ENCODE measurements at places on chromosomes 5 and 9.

GRCh38 chr5:68762201-68762600 lies 331.6 kb upstream of the SLC30A5 start:
- no peak for DNase-seq

DNA sequence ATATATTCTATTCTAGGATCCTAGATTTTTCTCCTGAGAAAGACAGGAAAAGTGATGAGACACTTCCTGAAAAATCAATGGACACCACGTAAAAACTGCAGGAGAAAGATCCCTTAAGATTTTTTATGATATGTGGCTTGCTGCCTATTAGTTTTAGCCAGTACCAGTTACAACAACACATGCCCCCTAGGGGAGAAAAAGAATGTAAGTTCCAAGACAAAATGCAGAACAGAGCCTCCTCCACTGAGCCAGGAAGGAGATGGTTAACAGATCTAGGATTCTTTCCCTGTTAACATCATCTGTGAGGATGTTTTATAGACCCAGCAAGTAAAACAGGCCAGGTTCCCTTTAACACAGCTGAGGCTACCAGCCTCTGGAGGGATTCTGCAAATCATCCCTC lies 574.7 kb downstream of the TLE4 start:
- DNase-seq: no peak

- no peak for DNase-seq
Measured at GRCh38 chr5:55146080-55146479, 13.9 kb upstream of the GPX8 start.

GRCh38 chr9:115966660-115967059 lies 186.9 kb upstream of the PAPPA start:
- no peak for DNase-seq

DNA sequence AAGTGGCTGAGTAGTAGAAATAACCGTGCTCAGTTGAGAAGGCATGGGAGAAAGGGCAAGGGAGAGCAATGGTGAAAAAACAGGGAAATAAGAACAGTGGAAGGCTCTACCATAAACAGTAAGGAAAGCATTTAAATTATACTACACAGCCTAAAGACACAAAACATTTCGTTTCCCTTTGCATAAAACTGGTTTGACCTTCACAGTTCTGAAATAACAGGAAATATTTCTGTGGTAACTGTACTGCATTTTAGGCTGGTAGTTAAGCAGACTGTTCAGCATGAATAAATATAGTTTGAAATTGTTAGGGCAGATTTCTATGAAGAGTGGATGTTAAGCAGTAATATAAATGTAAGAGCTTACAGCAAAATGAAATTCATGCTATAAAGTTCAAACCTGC lies 147.5 kb downstream of the CSNK1G3 start:
- no peak for DNase-seq

GRCh38 chr5:112637343-112637742 lies 100.3 kb upstream of the APC start:
- no peak for DNase-seq

- no peak for DNase-seq
Measured at GRCh38 chr5:178432421-178433272, 157.5 kb downstream of the COL23A1 start.

DNA sequence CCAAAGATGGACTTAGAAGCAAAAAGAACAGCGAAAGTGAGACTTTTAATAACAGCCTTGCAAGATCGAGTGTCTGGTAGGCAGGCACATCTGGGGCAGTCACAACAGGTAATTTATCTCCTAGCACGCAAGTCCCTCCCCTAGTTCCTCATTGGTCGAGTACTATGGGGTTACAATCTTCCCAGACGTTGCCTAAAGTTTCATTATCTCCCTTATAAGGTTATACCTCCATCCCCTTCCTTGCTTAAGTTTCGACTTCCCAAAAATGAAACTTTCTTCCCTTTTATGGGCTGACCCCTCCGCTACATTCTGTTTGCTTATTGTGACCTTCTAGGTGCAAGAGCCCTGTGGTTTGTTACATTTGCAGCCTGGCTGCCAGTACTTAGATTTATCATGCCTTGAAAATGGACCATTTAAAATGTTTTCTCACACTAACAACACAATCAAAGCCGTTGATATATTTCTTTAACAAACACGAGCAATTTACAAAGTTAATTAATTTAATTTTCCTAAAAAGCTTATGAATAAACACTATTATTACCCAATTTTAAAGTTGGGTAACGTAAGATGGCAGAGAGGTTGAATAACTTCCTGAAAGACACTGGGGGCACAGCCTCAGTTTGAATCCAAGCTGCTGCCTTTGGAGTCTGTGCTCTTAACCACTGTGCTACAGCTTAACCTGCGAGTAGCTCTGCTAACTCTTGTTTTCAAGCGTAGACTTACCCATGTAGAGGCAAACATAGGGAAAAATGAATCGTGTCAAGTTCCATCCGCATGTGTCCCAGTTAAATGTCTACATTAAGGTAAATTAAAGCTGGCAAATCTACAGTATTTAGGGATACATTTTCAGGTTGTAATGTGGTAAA lies 91.7 kb downstream of the EDIL3 start:
- DNase-seq: no peak

- DNase-seq: no peak
Measured at GRCh38 chr5:36723912-36724311, 117.5 kb downstream of the SLC1A3 start.

DNA sequence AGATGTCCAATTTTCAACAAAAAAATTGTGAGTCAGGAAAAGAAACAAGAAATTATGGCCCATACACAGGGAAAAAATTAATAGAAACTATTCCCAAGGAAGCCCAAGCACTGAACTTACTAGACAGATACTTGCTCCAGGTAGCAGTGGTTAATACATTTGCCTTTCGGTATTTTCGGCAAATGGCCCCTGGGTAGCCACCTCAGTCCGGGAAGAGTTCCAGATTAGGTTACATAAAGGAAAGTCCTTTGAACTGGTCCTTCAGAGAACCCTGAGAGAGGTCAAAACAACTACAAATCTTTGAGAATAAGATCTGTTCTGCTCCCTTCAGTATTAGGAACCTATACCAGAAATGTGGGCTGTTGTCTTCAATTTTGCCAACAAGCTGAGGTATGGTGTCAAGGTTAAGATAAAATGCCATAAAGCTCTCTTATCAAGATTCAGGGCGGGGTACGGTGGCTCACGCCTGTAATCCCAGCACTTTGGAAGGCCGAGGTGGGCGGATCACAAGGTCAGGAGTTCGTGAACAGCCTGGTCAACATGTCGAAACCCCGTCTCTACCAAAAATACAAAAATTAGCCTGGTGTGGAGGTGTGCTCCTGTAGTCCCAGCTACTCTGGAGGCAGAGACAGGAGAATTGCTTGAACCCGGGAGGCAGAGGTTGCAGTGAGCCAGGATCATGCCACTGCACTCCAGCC lies 343.4 kb downstream of the CWC27 start:
- DNase-seq: no peak

GRCh38 chr9:8760000-8760767 lies 960.6 kb upstream of the DMAC1 start:
- DNase-seq: no peak

DNA sequence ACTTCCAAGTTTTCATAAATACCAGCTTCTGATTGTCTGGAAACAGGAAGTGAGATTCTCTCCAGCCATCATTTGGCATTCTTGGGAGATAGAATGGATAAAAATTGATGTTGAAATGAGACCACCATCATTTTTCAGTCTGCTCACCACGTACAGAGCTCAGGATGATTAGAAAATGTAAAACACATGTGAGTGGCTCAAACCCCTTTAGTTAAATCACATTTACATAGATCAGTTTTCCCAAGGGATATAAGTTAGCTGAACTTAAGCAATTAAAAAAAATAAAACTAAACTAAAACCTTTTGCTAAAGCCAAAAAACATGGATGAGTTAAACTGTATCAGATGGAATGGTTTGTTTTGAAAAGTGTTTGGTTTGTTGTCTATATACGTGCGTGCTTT lies 37.1 kb upstream of the GDNF start:
- DNase-seq: no peak

GRCh38 chr9:976943-977837 lies 735 bp downstream of the DMRT3 start:
- peak; percentile 37 for DNase-seq

DNA sequence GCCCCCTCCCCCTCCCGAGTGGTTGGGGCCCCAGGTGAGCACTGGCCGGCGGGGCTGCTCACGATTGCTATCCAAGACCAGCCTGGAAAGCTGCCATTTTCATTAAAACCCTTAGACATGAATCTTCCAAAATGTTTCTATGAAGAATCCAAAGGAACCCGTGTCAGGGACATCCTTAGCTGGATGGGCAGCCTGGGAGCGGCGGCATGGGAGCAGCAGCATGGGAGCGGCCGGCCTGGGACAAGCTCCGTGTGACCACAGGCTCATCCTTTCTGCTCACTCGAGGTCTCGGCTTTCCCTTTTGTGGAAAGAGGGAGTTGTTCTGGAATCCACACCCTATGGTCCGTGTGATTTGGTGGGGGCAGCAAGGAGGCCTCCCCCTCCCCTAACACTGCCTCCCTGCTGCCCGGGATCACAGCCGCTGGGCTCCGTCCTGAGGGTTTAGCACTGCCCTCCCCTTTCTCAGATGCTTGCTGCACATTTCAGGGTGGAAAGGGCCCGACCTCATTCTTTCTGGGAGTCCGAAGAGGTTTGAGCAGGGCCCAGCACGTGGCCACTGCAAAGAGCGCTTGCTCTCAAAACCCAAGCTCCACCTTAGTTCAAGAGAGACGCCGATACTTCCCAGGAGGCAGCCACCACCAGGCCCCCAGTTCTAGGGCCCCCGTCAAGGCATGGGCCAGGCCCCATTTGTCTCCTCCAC lies 127.7 kb downstream of the RXRA start:
- no peak for DNase-seq

DNA sequence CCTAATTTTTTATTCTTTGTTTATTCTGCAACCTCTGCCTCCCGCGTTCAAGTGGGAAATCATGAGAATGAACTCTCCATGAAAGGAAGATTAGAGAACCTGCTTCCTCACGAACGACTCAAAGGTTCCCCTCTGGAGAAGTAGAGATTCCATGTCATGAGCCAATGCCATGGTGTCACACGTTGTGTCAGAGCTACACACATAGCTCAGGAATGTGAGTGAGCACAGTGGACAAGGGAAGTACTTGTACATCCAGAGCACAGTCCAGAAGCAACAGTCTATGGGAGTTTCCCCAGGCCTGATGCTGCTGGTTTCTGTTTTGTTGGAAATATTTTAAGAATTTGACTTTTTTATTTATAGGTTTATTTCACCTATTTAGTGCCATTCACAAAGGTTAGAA lies 26.8 kb upstream of the PPP2CA start:
- no peak for DNase-seq

- DNase-seq: no peak
Measured at GRCh38 chr9:97636903-97637302, 3.3 kb downstream of the NCBP1 start.

DNA sequence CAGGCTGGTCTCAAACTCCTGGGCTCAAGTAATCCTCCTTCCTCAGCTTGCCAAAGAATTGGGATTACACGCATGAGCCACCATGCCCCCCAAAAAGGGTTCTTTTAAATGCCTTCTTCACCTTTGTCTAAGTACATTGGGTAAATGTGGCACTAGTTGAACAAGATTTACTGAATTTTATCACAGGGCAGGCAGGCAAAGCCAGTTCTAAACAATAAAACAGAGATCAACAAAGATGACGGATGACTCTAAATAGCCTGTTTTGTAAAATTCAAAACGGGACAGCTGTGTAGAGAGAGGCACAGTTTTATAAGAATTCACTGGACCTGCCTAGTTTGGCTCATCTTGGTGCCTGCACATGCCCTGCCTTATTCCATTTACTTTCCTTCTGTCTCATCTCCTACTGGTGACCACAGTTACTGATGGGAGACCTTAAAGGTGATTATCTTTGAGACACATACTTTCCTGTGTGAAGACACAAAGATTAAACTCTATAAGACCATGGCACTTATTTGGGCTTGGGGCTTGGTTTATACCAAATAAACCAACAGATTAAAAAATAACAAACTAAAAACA lies 149.6 kb upstream of the DMRT1 start:
- DNase-seq: no peak

DNA sequence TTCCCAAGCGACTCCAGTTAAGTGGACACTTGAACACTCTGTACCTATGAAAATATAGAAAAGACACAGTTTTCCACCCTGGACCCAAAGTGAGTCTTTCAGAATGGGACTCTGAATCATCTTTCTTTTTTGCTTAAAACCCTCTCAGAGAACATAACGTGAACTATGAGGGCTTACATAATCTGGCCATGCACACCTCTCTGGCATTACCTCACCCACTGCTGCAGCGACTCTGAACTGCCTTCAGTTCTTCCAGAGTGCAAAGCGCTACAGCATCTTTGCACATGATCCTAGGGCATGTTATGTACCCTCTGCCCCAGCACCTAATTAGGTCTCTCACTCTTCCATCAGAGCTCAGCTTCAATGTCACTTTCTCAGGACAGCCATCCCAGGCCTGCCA lies 186.2 kb downstream of the RORB start:
- DNase-seq: no peak

DNA sequence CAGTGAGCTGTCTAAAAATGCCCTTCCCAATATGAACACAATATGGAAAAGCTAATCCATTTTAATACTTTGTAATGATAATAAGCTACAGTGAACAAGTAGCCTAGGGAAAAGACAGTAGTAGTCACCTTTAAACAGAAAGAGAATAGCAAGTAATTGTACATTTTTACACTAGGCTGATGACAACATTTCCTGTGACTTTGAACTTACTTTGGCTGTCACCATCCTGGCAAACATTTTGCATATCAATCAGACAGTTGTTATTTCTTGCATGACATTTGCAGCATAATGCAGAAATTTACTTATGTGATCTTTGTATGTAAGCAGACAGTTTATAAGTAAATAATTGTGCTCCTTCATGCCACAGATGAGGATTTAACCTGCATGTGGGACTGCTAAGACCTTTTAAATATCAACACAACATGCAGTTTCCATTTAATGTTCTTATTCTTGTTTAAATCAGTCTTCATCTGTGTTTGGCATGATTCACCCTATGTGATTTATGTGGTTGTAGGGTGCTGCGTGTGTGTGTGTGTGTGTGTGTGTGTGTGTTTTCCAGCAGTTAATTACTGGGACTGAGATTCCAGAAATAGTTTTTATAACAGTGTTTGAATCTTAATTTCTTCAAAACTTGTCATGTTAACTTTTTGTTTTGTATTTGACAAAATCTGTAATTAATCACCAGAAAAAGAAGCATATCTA lies 997.1 kb upstream of the ARRDC3 start:
- no peak for DNase-seq

- DNase-seq: no peak
Measured at GRCh38 chr5:87418506-87418905, 5.8 kb upstream of the CCNH start.

- DNase-seq: peak; percentile 68
Measured at GRCh38 chr9:136848393-136849037, 694 bp upstream of the PHPT1 start.

DNA sequence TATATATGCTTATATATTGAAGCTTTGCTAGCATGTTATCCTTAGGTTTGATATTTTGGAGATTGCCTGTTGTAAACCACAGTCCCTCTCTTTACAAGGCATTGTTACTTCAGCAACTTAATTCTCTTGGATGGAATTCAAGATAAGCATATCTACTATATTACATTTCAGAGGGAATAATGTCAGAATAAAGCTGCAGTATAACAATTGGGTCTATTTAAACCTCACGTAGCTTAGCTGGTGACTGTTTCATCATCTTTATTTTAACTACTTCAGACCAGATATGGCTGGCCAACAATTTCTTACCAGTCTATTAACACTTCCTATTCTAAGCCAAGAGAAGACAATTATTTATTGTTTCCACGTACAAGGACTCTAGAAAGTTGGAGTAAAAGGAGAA lies 27.1 kb downstream of the ZCCHC10 start:
- no peak for DNase-seq

All from HEK293T (cell line).